Stimulated activated naive B cell treated with anti-CD40 and anti-IgM and Interleukin-4, amounts not matched to agents 10 μg/mL and 1 μg/mL and 100 μg/mL, for 72 hours (primary cell): ENCODE measurements at places on chromosomes 12 and 14.

DNA sequence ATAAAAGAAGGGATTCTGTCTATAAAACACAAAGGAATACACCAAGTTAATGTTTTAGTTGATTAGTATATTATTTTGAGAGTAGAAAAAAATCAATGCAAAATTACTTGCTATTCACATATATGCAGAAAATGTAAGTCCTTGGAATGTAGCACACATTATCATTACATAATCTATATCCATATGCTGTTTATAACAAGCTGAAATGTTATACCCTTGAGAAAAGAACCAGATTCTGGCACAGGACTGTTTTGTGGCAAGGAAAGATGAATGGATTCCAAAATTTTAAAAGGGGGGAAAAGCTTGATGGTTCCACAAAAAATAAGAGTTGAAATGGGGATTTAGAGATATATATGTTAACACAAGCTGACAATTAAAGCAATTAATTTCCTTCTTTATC lies 153.6 kb downstream of the MSRB3 start:
- DNase-seq: no peak

DNA sequence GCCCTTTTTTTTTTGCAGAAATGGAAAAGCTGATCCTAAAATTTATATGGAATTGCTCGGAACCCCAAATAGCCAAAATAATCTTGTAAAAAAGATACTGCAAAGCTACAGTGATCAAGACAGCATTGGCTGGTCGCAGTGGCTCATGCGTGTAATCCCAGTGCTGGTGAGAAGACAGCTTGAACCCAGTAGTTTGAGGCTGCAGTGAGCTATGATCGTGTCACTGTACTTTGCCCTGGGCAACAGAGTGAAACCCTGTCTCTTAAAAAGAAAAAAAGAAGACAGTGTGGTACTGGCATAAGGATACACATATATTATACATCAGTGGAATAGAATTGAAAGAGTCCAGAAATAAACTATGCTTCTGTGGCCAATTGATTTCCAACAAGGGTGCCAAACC lies 5.4 kb downstream of the ITGB7 start:
- DNase-seq: no peak

- DNase-seq: no peak
These were observed 222.1 kb downstream of the SYT1 start for GRCh38 chr12:79086541-79087296.

DNA sequence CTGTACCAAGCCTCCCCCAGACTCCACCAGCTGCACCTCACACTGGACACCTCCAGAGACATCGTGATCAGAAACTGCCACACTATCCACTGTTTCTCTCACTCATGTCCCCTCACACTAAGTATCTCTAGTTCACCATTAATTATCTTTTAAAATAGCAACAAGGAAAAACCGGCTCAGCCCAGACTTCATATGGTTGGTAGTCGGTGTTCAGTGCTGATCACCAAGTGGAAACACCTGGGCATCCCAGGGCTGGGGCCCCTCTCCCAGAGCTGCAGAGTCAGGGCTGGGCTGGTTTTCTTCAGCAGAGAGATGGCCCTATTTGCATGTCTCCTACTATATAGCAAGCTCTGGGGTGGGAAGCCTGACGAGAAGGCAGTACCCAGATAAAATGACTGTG lies 1140.0 kb downstream of the TMEM121 start:
- no peak for DNase-seq

GRCh38 chr12:46453428-46453827 lies 80.9 kb upstream of the SLC38A2 start:
- DNase-seq: no peak

DNA sequence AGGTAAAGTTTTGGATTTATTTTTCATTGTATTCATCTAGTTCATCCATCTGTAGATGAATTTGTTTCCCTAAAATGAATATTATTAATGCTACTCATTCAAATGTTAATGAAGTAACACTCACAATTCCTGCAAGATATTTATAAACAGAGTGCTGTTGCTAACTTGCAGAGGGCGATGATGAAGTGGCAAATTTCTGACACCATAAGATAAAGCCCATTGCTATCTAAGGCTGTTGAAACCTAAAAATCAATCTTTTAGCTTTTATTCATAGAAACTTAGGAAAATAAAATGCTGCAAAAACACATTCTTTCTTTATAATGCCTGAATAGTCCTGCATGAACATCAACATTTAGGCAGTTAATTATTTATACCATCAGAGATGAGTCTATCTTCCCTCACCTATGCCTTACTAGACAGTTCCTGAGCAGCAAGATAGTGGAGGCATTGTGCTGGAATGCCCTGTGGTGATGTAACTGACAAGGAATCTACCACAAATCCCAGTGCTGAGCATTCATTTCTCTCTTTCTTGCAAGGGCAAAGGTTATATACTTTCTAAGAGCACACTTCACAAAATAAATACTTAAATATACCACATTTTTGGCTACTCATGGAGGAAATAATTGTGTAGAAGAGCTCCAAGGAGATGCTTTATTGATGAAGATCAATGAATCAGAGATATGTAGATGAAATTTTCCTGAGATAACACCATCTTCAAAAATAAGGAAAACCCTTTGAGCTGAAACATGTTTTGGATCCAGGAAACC lies 57.6 kb downstream of the LMNTD1 start:
- DNase-seq: no peak

- no peak for DNase-seq
These were observed 37.3 kb upstream of the TBPL2 start for GRCh38 chr14:55477680-55478079.
